H1 (cell line): ENCODE measurements at places on chromosomes 2 and 18. TPM values are rescaled to one million over a fixed set of nuclear protein-coding genes. Genes with fewer than 3 reads are reported as not detected.

- DNase-seq = no peak
These were observed 49.4 kb upstream of the CWC22 start for GRCh38 chr2:180056367-180057118.

GRCh38 chr2:70140791-70141211 is 50.0 kb downstream of the C2orf42 start:
- no peak for DNase-seq

GRCh38 chr18:62625019-62625418 is 90.3 kb upstream of the PHLPP1 start:
- DNase-seq = no peak

DNA sequence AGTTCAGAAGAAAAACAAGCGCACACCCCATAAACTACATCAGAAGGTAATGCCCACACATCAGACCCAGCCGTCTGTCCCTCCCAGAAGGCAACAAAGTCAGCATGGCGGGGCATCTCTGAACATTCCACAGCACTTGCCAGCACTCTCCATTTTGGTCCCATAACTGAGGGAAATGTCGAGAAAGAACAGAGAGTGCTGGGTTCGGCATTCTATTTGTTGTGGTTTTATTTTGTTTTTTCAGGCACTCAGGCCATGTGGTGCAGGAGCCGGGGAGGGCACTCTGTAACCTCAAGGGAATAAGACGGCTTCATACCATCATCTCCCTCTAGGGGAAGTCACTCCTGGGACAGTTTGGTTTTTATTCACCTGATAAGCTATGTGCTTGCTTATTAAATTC is 156.0 kb downstream of the SEPTIN10 start:
- no peak for DNase-seq

- no peak for DNase-seq
These were observed 62.9 kb downstream of the MEMO1 start for GRCh38 chr2:31947871-31948270.

GRCh38 chr2:232571026-232571474 is 20.6 kb downstream of the EIF4E2 start:
- no peak for DNase-seq

GRCh38 chr2:101328474-101329007 is 20.0 kb upstream of the RNF149 start:
- no peak for DNase-seq

DNA sequence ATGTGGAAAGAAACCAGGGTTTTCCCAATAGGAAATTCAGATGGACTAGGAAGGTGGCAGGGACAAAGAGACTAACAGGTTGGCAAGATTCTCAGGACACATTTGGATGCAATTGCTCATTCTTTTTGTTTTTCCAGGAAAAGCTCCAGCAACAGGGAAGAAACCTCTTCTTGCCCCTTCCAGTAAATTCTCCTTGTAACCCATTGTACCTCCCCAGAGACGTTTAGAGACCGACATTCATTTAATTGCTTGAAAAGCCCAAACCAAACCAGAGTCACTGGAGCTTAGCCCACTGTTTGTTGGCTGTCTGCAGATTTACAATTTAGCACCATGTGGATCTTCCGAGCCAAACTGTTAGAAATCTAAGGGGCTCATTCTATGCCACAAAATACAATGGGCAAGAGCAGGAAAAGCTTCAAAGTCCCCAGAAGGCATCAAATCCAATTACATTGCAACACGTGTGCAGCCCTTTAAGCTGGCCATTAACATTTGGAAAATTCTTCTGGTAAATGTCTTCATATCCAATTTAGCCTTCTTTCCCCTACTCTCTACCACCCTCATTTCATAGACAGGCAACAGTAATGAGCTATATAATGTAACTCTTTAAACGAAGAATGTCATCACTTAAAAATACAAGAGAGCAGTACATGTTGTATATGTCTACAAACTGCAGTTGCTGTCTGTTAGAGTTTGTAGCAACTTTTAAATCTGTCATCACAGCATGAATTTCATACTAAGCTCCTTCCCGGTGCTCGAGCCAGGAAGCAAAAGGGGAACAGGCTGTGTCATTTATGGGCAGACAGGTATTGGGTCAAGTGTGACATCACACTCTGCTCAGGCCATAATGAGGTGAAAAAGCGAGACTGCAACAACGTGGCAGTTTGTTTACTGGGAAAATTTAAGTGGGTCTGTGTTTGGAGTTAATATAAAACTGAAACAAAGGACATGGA is 235.6 kb upstream of the HNRNPA3 start:
- no peak for DNase-seq

DNA sequence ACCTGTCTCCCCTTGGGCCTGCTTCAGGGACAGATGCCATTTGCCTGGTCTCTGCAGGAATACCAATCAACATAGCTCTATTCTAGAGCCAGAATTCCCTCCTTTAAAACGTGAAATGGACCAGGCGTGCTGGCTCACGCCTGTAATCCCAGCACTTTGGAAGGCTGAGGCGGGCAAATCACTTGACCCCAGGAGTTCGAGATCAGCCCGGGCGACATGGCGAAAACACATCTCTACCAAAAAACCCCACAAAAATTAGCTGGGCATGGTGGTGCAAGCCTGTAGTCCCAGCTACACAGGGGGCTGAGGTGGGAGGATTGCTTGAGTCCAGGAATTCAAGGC is 127.0 kb downstream of the PLEKHM3 start:
- no peak for DNase-seq

DNA sequence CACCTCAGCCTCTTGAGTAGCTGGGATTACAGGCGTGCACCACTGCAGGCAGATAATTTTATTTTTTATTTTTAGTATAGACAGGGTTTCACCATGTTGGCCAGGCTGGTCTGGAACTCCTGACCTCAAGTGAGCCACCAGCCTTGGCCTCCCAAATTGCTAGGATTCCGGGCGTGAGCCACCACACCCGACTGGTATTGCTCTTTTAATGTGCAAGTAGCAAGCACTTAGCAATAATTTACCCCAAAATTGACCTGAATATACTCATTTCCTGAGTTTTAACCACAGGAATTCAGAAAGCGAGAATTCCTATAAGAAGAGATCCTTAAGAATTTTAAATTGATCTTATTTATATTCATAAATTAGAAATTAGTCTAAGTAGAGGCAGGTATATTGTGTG is 169.1 kb downstream of the CDH2 start:
- DNase-seq = no peak

- peak; percentile 54 for DNase-seq
These were observed 214.5 kb downstream of the TMEM182 start for GRCh38 chr2:102975996-102976975.

DNA sequence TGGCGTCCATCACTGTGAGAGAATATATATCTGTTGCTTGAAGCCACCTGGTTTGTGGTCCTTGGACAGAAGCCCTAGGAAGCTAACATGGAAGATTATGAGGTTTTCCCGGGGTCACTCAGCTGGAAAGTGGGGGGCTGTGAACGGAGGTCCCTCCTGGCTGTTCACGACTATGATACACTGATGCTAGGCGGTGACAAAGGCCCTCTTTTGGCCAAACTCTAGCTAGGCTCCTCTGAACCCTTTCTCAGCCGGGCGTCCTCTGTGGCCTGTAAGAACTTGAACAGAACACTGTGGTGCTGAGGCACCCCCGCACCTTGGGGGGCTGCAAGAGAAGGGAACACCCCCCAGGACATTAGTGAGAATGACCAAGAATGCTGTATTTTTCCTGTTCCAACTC is 164.6 kb downstream of the TFCP2L1 start:
- no peak for DNase-seq

The CACNB4 gene
- 4.0 and 4.1 TPM in 2 replicates for total RNA-seq

The VIL1 gene
- total RNA-seq = 7.0 and 8.2 TPM in 2 replicates

The DUSP28 gene
- total RNA-seq = 1.3 and 2.1 TPM in 2 replicates

The WNT10A gene
- total RNA-seq = not detected in 2 replicates

The HMSD gene
- 3.0 and 4.8 TPM in 2 replicates for total RNA-seq

The LIMS3 gene
- 2.0 and 2.7 TPM in 2 replicates for total RNA-seq

The KCNF1 gene
- total RNA-seq = 0.48 and 0.90 TPM in 2 replicates

The GPD2 gene
- total RNA-seq = 43.1 and 43.6 TPM in 2 replicates

The TUBA4B gene
- total RNA-seq = 0.24 TPM in 1 of 2 replicates, not detected in the other

The PRSS56 gene
- total RNA-seq = not detected in 2 replicates
